Right cardiac atrium (tissue), 5 donors: ENCODE measurements at places on chromosomes 2 and 18. TPM values are rescaled to one million over a fixed set of nuclear protein-coding genes. Genes with fewer than 3 reads are reported as not detected.

DNA sequence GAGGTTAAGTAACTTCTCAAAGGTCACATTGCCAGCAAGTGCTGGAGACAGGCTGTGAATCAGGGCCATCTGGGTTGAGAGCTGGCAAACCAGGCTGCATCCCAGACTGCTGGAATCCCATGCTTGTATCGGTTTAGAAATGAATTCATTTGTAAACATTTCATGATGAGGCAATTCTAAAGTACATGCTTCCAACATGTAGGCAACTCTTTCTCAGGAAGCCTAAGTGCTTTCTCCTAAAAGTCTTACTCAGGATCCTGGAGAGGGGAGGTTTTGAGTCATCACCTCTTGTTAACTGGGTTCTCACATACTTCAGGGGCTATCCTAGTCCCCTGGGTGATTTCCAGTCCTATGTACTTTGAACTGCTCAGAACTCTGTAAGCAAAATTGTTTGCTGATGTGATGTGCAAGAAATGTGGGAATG lies 416.5 kb downstream of the MEIS1 start:
- no peak for DNase-seq

DNA sequence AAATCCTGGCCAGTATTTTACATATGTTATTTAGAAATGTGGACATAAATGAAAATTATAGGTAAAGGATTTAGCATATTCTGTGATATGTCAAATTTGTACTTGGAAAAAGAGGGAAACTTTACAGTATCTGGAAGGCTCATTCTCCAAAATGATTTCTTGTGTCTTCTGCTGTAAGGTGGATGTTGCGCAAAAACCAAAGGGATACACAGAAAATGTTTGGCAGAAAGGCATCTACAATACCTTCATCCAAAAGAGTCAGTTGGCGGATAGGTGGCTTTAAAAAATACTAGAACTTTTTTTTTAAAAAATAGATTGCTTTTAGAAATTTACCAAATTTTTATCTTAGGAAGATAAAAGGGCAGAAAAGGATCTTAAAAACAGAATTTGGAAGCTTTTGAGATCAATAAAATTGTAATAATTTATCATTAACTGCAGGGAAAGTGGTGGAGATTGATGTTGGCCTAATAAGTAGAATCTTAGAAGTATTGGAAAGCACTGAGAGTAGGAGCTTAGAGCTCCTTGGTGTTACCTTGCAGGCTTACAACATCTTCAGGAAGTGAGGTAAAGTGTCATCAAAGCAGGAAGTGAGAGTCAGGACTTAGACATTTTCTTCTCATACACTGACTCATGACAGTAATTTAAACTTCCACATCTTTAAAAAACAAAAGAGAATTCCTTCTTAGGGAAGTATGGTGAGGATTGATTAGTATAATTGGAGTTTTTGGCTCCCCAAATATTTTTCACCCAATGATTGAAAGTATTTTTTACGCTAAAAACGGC lies 2.1 kb downstream of the NABP1 start:
- DNase-seq = no peak

GRCh38 chr2:235098269-235098668 lies 146.5 kb downstream of the SH3BP4 start:
- DNase-seq = no peak

GRCh38 chr2:32342801-32343200 lies 14.0 kb upstream of the BIRC6 start:
- DNase-seq = no peak

DNA sequence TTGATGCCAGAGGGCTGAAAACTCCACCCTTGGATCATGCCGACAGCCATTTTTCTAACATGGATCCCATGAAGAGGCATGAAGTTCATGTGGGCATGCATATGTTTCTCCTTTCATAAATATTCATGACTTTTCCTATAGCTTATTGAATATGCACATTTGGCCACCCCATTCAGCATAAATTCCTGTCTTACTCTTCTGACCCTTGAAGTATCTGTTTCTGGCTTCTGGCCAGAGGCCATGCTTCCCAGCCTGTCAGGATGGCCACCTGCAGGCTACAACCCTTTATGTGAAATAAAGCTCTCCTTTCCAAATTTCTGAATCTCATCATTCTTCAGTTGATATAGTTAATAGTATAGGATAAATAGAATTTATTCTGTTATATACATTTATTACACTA lies 19.6 kb upstream of the MSTN start:
- DNase-seq = no peak

DNA sequence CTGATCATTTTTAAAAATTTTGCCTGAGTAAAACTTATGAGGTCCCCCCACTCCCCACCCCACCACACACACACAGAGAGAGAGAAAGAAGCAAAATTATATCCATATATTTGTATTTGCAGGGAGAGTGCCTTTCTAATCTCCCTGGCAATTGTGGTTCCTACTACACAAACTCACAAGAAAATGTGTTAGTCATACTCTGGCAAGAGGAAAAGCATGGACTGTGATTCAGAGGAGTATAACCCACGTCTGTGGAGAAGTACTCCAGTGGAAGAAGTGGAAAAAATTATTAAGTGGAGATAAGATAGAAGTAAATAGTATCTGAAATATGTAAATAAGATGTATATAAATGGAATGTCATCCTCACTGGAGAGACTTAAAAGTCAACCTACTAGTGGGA lies 114.0 kb downstream of the DSEL start:
- DNase-seq = no peak

DNA sequence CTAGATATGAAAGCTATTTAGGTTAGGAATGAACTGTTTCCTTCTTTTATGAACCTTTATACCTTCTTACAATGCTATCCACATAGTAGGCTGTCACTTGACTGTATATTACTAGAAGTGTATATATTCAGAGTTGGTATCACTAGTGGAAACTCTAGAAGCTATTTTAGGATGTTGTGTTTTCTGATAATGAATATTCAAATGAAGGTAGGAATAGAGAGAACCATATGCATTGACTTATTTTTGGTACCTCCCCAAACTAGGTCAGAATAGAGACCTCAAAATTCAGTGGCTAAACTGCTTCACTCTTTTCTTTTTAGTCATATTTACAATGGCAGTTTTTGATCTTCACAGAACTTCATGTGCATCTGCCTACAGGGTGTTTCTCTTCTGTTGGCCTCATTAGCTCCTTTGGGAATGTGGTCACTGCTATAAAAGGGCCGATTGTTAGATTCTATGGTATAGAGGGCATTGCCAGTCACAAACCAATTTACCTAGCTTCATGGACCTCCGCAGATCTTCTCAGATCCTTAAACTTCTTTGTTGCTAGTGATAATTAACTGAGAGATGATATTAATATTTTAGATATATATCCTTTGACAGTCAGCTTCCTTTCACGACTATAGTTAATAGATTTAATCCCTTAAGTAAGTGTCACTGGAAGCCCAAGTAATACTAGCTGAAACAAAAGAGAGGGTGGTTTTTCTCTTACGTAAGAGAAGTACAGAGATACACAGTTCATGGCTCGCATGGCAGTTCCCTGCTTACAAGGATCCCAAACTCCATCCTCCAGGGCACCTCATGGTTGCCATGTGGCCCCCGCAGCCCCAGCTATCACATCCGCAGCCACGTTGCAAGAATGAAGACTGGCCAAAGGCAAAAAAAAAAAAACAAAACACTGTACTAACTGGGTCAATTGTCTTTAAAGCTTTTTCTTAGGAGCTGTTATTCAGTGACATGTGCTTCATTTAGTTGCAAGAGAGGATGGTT lies 61.0 kb downstream of the TSPYL6 start:
- DNase-seq = no peak

DNA sequence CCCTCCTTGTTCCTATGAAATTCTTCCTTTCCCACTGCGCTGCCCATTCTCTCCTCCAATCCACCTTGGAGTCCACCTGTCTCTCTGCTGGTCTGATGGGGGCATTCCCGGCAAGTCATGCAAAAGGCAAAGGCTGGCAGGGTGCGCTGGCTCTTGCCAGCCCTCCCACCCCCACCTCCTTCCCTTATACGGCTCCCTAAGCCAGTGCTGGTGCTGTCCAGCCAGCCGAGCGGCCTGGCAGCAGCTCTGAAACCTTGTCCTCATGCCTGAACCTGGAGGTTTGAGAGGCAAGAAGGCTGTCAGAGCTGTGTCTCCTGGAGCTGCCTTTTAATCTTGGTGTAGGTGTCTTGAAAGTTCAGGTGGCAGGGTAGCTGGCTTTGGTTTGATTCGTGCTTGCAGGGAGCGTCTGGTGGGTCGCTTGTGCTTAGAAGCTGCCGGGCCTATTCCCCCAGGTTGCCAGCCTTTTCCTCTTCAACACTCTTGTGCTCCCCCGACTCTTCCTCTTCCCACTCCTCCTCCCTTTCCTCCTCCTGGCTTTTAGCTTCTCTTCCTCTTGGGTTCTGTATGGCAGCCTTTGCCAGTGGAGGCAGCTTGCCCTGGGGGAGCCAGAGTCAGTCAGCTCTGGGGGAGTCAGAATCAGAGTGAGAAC lies 748 bp downstream of the LIPG start:
- DNase-seq = no peak

- no peak for DNase-seq
Observed at GRCh38 chr18:23772327-23773024, 83.2 kb downstream of the LAMA3 start.

- DNase-seq = no peak
Observed at GRCh38 chr2:167749016-167749415, 498.4 kb downstream of the STK39 start.

The ZNF892 gene
- total RNA-seq = 3.4 TPM

- DNase-seq = no peak
Observed at GRCh38 chr2:86296947-86297346, 40.5 kb downstream of the REEP1 start.

The NEUROD1 gene
- total RNA-seq = not detected

DNA sequence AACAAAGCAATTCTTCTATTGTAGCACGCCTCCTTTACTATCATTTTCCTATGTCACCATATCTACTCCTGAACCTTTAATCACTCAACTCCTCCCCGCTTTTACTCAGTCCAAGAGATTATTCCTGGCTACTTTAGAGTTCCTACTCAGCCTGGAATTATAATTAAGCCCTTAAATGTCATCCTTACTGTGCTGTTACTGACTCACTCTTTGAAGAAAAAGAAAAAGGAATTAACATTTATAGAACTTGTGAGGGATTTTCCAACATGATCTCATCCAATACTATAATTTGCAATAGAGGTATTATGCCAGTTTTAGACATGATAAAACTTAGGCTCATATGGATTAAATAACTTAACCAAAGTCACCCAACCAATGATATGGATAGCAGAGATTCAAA lies 61.7 kb downstream of the CCDC88A start:
- DNase-seq = no peak
